ENCODE measurements at places on chromosomes 5 and 9.

- no peak for DNase-seq
These were observed 247.9 kb downstream of the PCSK5 start for GRCh38 chr9:76138360-76138759.

GRCh38 chr5:68641211-68641610 lies 425.7 kb downstream of the PIK3R1 start:
- DNase-seq, result no peak

GRCh38 chr9:81259896-81260295 lies 429.5 kb downstream of the TLE1 start:
- no peak for DNase-seq

GRCh38 chr5:147442224-147442623 lies 67.6 kb downstream of the DPYSL3 start:
- no peak for DNase-seq

GRCh38 chr9:124499216-124499615 lies 8.0 kb downstream of the NR5A1 start:
- DNase-seq, result no peak

DNA sequence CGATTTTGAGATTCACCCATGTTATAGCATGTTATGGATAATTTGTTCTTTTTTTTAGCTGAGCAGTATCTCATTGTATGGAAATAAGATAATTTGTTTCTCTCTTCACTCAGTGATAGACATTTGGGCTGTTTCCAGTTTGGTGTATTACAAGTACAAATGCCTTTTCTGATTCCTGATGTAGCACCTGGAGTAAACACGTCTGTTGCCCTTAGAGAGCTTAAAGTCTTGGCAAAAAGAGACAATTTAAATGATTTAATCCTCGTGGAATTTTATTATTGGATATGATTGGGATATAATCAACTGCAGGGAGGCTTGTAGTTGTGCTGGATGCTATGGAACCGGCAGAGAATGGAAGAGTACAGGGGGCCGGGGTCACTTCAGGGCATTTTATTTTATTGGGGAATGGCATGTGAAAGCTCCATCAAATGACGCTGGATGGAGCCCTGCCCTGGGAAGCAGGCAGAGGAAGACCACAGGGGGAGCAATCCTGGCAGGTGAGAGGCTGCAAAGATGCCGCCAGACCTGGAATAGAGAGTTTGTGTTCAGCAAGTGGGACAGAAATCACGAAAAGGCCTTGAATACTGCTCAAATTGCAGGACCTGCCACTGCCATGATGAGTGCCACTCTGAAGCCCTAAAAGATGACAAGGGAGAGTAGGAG lies 31.0 kb upstream of the TGFBI start:
- no peak for DNase-seq

GRCh38 chr9:112074250-112075008 lies 100.7 kb downstream of the SUSD1 start:
- DNase-seq, result peak; percentile 95

DNA sequence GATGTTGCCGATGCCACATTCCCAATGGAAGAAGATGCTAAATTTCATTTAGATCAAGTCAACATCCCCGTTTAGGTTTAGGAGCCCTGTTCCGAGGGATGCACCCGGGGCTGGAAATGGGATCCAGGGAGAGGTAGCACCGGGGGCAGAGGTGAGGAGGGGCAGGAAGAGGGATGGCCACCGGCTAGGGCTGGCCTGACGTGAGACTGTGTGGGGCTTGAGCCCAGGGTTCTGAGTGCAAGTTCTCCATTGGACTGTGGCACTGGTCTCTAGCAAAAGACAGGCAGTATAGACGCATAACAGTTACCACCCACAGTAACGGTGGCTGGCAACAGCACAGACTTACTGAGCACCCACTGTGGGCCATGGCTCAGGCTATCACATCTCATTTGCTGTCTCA lies 209.0 kb upstream of the MVB12B start:
- DNase-seq, result no peak

- DNase-seq, result peak; percentile 26
These were observed 14.2 kb upstream of the LARP1 start for GRCh38 chr5:154740957-154741356.

- DNase-seq, result peak; percentile 49
These were observed 26.8 kb upstream of the TNFAIP8 start for GRCh38 chr5:119328753-119329602.

DNA sequence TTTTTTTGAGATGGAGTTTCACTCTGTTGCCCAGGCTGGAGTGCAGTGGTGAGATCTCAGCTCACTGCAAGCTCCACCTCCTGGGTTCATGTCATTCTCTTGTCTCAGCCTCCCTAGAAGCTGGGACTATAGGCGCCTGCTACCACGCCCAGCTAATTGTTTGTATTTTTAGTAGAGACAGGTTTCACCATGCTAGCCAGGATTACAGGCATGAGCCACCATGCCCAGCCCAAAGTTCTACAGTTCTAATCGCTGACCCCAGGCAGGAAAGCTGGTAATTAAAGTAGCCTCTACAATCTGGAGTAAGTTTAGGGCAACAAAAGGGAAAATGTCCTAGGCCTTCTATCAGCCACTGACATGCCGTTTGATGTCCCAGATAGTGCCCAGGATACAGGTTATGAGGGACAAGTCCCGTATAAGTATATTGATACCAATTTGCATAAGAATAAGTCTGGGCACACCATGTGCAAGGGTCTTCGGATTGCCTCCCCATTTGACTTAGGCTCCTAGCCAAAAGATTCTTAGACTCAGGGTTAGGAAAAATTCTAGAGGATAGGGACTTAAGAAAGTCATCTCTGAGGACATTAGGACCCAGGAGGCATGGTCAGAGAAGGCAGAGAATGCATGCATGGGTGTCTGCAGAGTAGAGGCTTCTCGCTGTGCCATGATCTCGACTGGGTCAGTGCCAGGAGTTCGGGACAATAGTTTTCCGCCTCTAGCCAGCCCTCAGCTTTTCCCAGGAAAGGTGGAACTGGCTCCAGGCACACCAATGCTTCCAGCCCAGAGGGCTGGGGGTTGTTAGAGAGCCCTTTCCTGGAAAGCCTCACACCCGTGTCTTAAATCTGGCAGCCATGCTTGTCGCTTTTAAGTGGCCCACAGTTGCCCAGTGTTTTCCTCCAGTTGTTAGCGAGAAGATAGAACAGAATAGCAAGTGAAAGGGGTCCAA lies 1111.1 kb downstream of the TAF11L14 start:
- DNase-seq, result no peak
